ENCODE measurements at places on chromosomes 4 and X.

DNA sequence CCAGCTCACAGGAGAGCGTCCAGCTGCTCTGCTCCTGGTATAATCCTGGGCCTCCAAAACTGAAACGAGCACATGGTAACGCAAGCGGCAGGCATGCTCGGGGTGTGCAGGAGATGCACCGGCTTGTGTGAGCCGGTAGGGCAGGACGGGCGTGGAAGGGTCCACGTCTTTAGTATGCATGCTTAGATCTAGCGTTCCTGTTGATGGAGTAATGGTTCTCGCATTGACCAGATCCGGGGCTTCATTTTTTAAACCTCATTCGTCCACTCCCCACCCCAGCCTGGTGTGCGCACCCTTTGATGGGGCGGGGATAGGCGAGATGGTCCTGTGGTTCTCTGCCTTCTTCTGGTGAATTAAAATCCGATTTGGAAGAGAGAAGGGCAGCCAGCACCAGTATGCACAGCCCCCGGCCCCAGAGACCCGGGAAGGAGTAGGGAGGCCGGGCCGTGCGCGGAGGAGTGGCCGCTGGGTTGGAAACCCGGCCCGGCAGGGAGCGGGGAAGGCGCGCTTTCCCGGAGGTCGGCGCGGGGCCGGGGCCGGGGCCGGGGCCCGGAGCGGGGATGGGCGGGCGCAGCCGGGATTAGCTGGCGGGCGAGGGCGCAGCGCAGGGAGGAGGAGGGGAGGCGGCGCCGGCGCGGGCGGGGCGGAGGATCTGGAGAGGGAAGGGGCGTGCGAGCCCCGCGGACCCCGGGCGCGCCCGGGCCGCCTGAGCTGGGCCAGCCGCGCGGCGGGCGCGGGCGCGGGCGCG is 39.9 kb downstream of the FAM149A start:
- DNase-seq, result peak; percentile 40

DNA sequence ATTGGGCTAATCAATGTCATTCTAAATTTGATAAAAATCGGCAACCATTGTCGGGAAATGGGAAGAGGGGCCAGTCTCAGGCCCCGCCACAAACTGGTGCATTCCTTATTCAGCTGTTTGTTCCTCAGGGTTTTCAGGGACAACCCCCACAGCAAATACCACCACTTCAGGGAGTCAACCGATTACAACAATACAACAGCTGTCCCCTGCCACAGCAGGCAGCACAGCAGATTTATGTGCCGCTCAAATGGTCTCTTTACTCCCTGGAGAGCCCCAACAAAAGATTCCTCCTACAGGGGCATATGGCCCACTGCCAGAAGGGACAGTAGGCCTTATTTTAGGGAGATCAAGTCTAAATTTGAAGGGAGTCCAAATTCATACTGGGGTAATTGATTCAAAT is 61.8 kb downstream of the ZNF732 start:
- no peak for DNase-seq

GRCh38 chrX:31500921-31501320 is 429.1 kb upstream of the FTHL17 start:
- DNase-seq, result no peak

GRCh38 chrX:150935467-150935866 is 37.0 kb upstream of the CD99L2 start:
- DNase-seq, result peak; percentile 14

DNA sequence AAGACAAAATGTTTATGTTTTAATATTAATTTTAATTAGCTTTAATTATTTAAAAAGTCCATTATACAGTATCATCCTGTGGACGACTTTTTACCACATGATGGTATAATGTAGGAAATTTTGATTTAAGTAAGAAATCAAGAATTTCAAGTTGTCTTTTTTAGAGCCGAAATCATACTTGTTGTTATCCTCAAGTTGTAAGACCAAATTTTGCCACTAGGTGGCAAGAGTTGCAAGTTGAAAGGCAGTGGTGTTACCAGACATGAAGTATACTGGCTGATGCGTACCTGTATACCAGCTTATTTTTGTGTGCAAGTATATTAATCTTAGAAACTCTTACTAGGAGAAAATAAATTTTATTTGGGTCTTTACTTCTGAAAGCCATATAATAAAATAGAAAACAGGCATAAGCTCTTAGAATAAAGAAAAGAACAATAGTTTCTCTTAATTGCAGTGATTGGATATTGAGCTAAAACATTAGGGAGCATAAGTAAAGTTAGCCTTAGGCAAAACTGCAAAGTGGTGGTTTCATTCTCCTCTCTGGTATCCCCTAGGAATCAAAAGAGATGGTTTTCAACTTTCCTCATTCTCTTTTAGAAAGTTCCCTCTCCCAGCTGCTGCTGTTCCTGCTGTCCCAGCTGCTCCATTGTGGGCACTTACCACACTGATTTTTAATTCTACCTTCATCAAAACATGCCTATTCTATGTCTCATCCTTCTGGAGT is 118.0 kb upstream of the WDFY3 start:
- DNase-seq, result peak; percentile 21

DNA sequence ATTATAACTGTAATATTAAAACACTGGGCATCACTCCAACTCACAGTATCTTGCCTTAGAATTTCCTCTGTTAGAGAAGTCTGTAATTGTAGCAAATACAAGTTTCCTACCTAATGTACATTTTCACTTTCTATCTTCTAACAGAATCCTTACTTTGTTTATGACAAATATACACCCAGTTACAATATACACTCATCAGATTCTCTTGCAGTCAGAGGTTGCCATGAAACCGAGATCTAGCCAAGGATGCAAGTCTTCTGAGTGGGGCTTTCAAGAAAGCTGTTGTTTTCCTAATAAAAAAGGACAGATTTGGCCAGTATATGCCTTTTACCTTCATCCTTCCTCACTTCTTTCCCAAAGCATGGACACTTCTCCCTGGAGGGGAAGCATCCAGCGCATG is 228.9 kb downstream of the SCFD2 start:
- no peak for DNase-seq

- no peak for DNase-seq
Measured at GRCh38 chr4:153040677-153041076, 104.6 kb downstream of the FHDC1 start.

GRCh38 chrX:34300871-34301270 is 168.8 kb upstream of the FAM47A start:
- DNase-seq, result peak; percentile 13
